ENCODE measurements at places on chromosomes 7 and 10. TPM values are rescaled to one million over a fixed set of nuclear protein-coding genes. Genes with fewer than 3 reads are reported as not detected.

CLEC5A gene
- total RNA-seq: not detected

PANK1 gene
- 4.4 TPM for total RNA-seq

TMEM176B gene
- total RNA-seq: not detected

DPP6 gene
- not detected for total RNA-seq

TEX36 gene
- total RNA-seq: not detected

FOXL3 gene
- total RNA-seq: not detected

DNA sequence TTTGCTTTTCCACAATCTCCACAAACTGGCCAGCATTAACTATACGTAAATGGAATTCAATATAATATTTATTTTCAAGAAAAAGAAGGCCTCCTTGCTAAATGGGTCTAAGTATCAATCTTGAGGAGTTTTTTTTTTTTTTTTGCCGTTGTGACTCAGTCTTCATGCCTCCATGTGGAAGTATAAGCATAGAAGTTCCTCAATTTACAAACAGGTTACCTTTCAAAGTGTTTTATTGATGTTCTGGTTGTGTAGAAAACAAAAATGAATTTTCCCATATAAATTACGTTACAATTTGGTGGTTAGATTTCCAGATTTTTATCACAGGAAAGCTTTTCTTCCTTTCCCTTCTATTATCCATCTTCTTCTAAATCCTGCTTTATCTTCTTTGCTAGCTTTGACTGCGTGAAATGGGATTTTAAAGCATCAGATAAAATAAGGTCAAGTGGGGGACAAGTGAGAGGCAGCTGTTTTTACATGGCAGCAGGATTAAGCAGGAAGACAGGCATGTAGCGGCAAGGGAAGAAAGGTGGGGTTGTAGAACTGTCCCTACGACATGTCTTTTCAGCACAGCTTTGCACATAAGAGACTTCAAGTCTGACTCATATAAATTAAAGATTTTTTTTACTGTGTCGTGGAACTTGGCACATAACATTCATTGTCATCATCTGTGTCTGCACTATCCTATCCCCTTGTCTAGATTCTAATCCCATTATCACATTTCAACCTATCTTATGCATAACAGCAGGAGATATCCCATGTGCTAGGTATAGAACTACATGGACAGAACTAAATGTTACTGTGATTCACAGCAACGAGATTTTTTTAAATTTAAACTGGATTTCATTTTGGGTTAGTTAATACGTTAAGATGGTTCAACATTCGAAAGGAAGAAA, 135.3 kb upstream of the FAM3C start:
- no peak for DNase-seq

GRCh38 chr7:129368389-129368986, 65.7 kb upstream of the STRIP2 start:
- no peak for DNase-seq

GRCh38 chr10:80540618-80540980, 2.9 kb downstream of the SH2D4B start:
- DNase-seq: no peak

- DNase-seq: no peak
Measured at GRCh38 chr7:121306565-121306964, 22.2 kb upstream of the WNT16 start.

- no peak for DNase-seq
Measured at GRCh38 chr10:124992462-124993344, 50.8 kb downstream of the ZRANB1 start.

DNA sequence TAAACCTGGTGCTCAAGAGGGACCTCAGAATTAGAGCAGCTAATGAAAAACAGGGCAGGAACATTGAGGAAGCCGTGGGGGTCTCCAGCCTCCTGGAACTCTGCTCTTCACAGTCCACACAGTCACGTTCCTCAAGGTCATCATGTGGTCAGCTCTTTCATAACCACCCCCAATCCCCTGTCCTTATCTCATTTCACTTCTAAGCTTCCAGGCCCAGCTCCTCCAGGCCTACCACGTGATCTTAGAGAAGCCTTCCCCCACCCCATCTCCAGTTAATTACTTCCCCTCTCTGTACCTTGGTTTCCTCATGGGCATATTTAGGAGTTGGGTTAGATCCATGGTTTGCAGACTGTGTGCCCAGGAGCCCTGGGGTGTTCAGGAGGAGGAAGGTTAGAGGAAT, 106.4 kb upstream of the TCF7L2 start:
- no peak for DNase-seq

- DNase-seq: no peak
Measured at GRCh38 chr7:132250480-132251326, 325.6 kb downstream of the PLXNA4 start.

- DNase-seq: no peak
Measured at GRCh38 chr7:96612034-96612433, 97.6 kb downstream of the SEM1 start.

- no peak for DNase-seq
Measured at GRCh38 chr7:104185346-104185745, 22.5 kb downstream of the ORC5 start.

GRCh38 chr10:68121852-68122251, 12.6 kb downstream of the MYPN start:
- DNase-seq: no peak

- no peak for DNase-seq
Measured at GRCh38 chr10:51244309-51244708, 170.0 kb downstream of the PRKG1 start.

DNA sequence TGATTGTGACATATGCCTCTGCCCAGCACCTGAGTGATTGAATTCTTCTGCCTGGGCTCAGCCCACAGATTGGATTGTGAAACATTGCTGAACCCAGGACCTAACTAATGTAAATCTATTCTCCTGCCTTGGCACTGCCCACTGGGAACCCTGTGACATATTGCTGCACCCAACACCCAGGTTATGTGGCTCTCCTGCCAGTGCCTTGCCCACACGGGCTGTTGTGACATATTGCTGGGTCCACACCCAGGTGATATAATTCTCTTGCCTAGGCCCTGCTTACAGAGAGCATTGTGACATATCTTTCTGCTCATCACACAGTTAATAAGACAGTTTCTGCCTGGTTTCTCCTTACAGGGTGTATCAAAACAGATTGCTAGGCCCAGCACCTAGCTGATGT, 50.8 kb upstream of the ZNF680 start:
- no peak for DNase-seq

GRCh38 chr7:100693312-100694097, 545 bp downstream of the GIGYF1 start:
- DNase-seq: no peak

GRCh38 chr10:100707261-100707848, 38.0 kb upstream of the PAX2 start:
- no peak for DNase-seq

- DNase-seq: no peak
Measured at GRCh38 chr7:157715071-157715937, 378.5 kb downstream of the DNAJB6 start.

DNA sequence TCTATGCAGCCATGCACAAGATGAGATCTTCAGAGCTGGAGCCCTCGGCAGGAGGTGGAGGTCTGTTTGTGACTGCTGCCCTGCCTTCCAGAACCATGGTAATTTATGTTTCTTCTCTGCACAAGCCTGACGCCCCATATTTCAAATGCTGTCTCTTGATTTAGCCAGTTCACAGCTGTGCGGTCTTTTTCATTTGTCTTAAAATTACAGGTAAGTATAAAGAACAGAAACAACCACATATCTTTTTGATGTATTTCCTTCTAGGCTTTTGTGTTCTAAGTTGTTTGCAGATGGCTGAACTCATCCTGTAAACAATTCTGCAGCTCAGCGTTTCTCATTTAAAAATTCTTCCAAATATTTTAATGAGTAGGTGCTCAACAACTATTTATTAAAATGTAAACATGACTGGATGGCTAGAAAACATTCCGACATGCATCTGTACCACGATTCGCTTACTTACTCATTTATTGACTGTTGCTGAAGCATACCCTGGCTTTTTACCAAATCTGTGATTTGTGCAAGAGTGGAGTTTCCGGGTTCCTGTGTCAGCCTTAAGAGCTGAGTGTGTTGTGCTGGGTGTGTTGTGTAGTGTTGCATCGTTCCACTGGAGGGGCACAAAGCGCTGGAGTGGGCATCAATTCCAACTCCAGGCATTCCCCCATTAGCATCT, 58.9 kb downstream of the PIP4K2A start:
- DNase-seq: no peak

- no peak for DNase-seq
Measured at GRCh38 chr7:50352282-50352681, 47.8 kb downstream of the IKZF1 start.

DNA sequence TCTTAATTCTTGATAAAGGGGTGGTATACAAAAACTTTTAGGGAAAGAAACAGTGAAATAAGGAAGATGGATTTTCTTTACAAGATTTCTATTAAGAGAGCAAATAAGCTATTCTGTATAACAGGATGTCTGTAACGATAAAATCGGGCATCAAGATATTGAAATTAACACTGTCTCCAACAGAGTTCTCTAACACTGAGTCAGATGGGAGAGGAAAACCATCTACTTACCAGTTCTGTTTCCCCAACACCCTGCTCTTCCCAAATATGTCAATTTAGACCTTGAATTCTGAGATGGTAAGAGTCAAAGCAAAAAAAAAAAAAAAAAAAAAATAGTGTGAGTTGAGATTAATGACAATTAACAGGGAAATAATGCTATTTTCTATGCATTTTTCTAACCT, 23.0 kb downstream of the SMURF1 start:
- no peak for DNase-seq

DNA sequence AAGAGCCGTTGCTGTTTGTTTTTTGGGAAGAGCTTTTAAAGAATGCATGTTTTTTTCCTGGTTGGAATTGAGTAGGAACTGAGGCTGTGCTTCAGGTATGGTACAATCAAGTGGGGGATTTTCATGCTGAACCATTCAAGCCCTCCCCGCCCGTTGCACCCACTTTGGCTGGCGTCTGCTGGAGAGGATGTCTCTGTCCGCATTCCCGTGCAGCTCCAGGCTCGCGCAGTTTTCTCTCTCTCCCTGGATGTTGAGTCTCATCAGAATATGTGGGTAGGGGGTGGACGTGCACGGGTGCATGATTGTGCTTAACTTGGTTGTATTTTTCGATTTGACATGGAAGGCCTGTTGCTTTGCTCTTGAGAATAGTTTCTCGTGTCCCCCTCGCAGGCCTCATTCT, 31.6 kb downstream of the PFKFB3 start:
- DNase-seq: no peak

DNA sequence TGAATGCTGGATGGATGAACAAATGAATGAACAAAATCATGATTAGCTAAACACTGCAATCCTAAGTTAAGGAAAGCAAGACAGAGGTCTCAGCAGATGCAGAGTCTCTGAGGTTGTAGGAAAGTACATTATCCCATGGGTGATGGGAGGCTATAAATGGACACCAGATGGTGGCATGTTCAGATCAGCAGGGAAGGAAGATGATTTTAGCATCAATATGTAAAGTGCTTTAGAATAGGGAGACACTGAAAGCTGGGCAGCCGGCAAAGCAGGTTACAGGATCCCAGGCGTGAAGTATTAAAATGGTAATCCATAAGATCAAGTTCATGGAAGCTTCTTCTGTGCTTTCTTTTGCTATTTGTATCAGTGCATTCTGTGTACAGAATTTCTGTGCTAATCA, 7.9 kb upstream of the RAPGEF5 start:
- DNase-seq: no peak

DNA sequence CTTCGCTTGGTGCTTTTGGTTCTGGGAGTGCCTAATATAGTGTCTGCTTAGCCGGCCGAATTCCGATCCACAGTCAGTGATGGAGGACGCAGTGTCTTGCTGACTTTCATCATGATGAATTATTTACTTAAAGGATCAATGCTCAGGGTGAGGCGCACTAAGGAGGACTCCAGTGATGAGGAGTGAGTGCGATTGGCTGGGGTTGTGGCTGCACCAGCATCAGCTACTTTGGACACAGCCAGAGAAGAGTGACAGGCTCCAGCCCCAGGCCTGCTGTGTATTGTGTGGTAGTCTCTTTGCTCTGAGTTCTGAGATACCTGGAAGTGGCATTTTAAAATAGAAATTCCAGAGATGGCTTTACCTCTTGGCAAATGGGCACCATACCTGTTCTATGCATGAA, 73.3 kb upstream of the ANLN start:
- DNase-seq: no peak

DNA sequence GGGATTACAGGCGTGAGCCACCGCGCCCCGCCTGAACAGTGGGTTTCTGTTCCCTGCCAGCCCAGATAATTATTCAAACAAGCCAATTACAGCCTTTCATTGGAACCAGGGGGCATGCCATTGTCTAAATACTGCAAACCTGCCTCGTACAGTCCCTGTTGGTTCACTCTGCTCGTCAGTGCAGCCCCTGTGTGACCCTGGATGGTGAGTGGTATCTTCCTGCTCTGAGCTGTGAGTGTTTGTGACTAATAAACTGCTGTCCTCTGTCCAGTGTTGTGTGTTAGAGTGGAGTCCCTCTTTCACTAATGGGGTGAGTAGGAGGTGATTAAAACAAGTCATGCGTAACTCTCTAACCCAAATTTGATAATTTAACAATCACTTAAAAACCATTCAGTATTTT, 176.5 kb upstream of the FAM3C start:
- DNase-seq: no peak

DNA sequence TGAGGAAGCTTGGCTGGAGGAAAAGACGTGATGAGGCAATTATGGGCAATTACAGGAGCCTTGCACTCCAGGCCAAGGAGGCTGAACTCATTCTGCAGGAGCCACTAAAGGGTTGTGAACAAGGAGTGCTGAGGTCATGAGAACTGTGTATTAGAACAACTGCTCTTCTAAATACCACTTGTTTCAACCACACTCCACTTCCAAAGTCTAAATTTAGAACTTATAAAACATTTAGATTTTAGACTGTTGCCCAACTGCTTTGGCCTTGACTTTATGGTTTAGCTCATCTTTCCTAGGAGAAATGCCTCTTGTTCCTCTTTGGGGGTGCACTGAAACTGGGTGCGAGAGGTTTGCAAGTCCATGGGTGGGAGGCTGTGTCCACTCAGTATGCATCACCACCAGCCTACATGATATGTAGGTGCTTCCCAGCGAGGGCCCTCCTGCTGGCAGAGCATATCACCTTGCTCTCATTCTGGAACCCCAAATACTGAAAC, 199.7 kb upstream of the AOAH start:
- DNase-seq: no peak

DNA sequence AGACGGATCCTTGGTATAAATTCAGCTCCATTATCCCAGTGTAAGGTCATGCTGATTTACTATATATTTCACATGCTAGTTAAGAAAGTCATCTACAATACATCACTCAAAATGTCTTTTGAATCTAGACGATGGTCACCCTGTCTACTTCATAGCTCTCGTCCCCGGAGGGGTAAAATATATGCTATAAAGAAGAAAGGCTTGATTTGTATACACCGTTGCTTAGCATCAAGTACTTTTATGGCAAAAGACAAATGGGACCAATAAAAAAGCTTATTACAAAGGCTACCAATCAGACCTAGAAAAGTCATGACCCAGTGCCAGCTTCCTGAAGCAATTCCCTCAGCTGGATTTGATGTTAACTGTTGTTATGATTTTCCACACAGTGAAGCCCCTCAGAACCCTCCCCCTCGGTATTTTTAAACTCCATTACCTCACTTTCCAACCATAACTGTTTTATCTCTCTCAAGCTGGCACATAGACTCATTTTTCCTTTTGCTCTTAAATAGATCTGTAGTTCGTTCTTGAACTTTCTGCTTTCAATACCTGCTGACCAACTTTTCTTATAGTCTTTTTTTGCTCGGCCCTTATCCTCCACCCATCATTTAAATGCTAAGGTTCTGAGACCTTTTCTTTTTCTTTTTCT, 104.9 kb downstream of the DOCK4 start:
- no peak for DNase-seq

GRCh38 chr7:127799535-127800305, 147.7 kb downstream of the SND1 start:
- no peak for DNase-seq

GRCh38 chr7:113819474-113819873, 99.3 kb downstream of the PPP1R3A start:
- DNase-seq: no peak

Measured in activated naive CD4-positive, alpha-beta T cell treated with anti-CD3 and anti-CD28 coated beads, Interleukin-2, amount 50 U/mL, for 72 hours (primary cell).